ENCODE measurements at places on chromosomes 11 and 22.
A peak's percentile ranks its signal among the peaks of the same experiment; 100 is the strongest.

DNA sequence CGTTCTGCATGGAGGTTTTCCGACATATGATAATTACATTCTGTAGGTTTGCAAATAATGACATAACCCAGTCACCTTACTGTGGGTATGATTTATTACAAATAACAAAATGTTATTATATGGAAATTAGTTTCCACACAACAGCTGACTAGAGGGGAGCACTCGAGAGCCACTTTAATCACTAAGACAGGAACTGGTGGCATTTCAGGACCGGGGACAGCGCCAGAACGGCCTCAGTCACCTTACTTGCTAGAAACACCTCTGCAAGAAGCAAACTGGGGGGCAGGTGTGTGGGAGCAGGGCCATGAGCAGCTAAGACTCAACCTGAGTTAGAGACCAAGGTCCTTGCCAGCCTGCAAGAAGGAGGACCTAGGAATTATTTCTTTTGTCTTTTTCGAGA lies 199.9 kb downstream of the DSCAML1 start:
- peak; percentile 2 for DNase-seq

- no peak for DNase-seq
Measured at GRCh38 chr11:65121447-65121864, 478 bp downstream of the FAU start.

- no peak for DNase-seq
Measured at GRCh38 chr11:116829525-116830183, at the start of gene APOC3. Gene APOC3, plus strand, starts transcription at chr11:116829907. Its CDS starts 676 bp downstream, at chr11:116830583.

GRCh38 chr22:38313384-38313955 lies 3.8 kb downstream of the CSNK1E start:
- DNase-seq, result no peak

GRCh38 chr11:73715541-73715940 lies 45.3 kb downstream of the RAB6A start:
- DNase-seq, result peak; percentile 51

DNA sequence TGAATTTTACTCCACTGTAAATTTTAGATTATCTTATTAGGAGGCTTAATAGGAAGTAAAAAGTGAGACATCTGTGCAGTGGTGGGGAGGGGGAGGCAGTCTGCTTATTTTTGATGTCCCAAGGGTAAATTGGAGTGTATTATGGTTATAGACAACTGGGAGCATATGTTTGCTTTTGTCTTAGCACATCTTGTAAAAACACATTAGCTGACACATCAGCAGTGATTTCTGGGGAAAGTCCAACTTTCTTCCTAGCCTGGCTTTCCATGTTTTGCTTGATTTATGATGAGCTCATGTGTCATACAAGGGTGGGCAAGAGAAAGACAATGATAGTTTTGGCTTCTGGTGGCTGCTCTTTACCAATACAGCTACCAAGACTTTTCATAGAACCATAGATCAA lies 4.0 kb downstream of the ANO3 start:
- no peak for DNase-seq

DNA sequence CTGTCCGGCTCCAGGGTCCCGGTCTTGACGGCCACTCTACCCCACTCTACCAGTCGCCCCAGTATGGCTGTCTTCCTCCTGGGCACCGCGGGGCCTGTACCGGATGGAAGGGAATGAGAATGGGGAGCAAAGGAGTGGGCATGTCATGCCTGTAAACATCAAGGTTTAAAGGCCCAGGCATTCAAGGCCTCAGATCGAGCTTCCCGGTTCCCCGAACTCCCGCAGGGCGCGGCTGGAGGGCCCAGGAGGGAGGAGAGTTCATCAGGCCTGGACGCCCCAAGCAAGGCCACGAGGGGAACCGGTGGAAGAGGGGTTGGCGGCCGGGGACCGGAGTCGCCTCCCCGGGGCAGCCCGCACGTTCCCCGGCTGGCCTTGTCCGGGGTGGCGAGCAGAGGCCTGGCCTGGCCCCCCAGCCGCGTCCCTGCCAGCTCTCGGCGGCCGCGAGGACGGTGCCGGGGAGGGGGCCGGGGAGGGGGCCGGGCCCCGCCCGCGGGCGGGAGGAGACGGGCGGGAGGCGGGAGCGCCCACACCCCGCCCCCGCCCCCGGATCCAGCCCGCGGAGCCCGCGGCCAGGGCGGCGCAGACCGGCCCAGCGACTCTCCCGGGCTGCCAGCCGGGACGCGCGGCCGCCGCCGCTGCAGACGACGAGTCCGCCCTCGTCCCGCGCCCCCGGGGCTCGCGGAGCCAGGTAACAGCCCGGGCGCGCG lies at the start of gene CDC42EP1:
TSS of gene CDC42EP1 (plus strand) at position 580 of the 707 bp plus-strand sequence. CDS start 5,870 bp downstream, outside the sequence.
- no peak for DNase-seq

DNA sequence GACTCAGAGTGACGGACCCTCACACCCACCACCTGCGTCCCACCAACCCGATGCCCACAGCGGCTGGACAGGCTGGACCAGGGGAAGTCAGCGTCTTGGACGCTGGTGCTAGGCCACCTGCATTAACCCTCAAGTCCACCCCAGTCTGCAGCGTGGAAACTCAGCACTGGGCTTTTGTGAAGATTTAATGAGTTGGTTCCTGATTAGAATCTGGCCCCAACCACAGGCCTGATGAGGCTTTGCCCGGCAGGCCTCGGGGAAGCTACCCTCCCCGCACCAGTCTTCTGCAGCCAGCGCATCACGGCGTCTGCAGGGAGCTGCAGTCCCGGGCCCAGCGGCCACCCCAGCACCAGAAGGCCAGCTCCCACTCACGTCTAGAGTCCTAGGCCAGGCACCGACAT lies 101.0 kb downstream of the BRD1 start:
- no peak for DNase-seq

- no peak for DNase-seq
Measured at GRCh38 chr11:93817426-93818348, 32.7 kb downstream of the VSTM5 start.

DNA sequence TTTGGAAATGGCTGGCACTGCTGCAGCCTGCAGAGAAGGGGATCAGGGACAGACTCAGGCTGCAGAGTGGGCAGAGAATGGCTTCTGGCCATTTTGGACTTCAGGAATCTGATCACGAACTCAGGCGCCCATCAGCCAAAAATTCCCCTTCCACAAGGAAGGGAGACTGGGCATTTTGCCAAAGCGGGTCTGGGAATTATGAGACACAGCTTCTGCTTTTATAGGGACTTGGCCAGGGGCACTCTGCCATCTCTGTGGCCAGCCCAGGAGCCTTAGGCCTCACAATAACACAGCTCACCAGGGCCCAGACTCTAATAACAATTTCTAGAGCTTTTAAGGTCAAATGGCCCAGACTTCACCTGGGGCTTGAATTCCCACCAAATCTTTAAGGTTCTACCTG lies 74.7 kb downstream of the CHST1 start:
- no peak for DNase-seq

DNA sequence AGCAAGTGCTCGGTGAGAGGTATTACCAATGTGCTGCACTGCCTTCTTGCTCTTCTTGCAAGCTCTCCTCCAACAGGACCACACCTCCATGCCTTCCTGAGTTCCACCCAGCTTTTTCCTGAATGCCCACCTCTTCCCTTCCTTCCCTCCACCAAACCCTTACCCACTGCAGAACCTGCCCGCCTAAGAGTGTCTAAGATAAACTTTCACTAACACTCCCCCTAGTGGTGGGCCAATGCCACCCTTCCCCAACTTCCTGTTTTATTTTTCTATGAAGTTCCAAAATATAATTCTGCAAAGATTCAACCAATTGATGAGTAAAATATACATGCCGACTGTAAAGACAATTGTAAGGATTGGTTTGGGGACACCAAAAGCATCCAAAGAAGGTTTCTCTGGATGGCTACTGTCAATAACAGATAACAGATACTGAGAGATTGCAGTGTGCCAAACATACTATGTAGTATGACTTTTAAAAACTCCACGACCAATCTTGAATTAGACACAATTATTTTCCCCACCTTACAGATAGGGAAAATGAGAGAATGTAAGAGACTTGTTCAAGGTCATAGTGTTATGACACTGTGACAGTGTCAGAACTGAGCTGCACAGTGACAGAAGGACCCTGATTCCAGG lies 38.6 kb upstream of the BMAL1 start:
- DNase-seq, result no peak

GRCh38 chr11:33063326-33063881 lies 24.0 kb downstream of the TCP11L1 start:
- no peak for DNase-seq

DNA sequence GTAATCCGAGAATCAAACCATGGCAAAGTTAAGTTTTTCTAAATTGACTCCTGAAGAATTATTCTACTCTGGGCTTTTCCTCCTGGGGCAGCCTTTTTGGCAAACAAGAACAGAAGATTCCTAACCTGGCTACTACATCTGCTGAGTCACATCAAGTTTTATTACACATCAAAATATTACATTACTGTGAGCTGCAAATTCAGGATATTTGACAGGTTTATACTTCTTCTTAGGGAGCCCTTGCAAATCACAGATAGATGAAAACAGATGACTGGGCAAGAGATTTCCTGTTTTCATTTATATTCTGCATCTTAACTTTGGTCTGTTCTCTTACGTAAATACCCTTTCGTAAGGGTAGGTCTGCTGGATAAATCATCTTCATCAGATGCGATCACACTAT lies 23.6 kb downstream of the XRRA1 start:
- no peak for DNase-seq

GRCh38 chr11:117550466-117550865 lies 222.8 kb downstream of the CEP164 start:
- no peak for DNase-seq

GRCh38 chr22:48939441-48940265 lies 888.0 kb downstream of the BRD1 start:
- no peak for DNase-seq

DNA sequence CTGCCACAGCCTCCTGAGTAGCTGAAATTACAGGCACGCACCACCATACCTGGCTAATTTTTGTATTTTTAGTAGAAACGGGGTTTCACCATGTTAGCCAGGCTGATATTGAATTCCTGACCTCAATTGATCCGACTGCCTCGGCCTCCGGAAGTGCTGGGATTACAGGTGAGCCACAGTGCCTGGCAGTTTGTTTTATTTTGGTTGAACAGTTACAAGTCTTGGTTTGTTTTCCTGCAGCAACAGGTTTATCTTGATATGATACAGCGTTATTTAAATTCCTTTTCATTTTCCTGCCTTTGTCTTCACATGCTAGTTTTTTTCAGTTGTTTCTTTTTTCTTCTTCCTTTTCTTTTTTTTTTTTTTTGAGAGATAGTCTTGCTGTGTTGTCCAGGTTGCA lies 4.0 kb upstream of the SLC3A2 start:
- no peak for DNase-seq

GRCh38 chr11:130114726-130115125 lies 44.9 kb upstream of the ST14 start:
- no peak for DNase-seq

DNA sequence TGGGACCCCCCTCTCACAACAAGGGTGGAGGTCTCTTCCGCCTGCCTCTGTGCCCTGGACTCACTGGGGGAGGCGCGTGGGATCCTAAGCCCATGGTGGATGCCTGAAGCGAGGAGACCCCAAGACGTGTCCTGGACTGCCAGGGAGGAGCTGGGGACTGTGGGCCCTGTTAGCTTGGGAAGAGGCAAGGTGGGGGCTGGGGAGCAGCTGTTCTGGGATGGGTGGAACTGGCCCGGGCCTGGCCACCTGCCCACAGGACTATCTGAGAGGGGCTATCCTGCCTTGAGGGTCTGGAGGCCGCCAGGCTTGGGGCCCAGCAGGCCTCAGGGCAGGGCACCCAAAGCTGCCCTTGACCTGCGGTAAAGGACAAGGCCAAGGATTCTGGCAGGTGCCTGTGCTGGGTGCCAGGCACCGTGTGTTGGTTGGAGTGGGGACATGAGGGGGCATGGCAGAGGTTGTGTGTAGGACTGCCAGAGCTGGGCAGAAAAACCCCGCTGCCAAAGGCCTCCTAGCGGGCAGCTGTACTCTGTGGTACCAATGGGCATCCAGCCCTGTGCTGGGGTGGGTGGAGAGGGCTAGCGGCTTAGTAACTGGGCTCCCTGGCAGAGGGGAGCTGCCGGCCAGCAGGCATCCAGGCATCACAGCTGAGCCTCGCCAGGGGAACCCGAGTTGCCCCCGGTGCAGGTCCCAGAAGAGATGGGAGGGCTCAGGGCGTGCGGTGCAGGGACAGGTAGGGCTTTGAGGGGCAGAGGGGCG lies 670 bp downstream of the LSP1 start:
- no peak for DNase-seq

DNA sequence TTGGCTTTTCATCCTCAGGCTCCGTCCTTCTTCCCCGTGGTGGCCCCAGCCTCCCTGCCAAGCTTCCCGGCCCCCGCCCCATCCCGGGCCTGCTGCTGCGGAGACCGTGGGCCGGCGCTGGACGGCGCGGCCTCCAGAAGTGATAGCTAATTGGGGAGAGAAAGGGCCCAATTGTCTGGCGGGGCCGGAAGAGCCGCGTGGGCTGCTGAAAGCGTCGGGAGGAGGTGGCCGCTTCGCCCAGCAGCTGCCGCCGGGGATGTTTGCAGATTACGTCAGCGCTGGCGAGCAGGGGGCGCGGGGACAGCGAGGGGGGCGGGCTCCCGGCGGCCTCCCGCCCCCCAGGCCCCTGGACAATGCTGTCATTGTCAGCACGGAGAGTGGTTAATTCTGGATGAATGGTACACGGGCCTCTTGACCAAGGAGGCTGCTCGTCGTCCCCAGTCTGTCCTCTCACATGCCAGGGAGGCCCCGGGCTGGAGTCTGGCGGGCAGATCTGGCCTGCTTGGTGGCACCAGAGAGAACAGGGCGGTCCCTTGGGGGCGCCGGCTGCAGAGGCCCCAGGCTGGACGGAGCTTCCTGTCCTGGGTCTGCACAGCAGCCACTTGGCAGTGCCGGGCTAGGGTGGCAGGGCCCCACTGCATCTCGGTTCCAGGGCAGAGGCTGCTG lies 1.6 kb downstream of the SMIM38 start:
- no peak for DNase-seq

- DNase-seq, result no peak
Measured at GRCh38 chr22:20965888-20966855, 883 bp upstream of the AIFM3 start.

GRCh38 chr22:47561115-47561675 lies 798.7 kb downstream of the TBC1D22A start:
- DNase-seq, result no peak

- no peak for DNase-seq
Measured at GRCh38 chr11:69461272-69461962, 20.0 kb upstream of the LINC01488 start.

DNA sequence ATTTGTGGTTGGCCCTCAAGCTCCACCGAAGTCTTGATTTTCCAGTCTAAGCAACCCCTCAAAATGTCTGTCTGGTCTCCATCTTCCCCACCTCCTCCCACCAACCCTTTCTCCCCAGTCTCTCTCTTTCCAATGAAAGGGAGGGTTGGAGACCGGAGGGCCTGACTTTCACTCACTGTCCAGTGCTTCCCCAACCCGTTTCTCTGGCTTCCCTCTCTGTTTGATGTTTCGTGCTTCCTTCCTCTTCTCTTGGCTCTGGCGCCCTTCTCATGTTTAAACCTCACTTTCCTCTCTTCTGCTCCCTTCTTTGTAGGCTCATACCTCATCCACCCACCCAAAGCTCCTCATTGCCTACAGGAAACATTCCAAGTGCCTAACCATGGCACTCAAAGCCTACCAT lies 11.1 kb upstream of the VPS37C start:
- DNase-seq, result no peak

All from NCI-H1048 (cell line).